Stimulated activated CD8-positive, alpha-beta memory T cell treated with anti-CD3 and anti-CD28 coated beads, Interleukin-4, amount 100 ng/mL, for 48 hours (primary cell): ENCODE measurements at places on chromosomes 16 and 17.

DNA sequence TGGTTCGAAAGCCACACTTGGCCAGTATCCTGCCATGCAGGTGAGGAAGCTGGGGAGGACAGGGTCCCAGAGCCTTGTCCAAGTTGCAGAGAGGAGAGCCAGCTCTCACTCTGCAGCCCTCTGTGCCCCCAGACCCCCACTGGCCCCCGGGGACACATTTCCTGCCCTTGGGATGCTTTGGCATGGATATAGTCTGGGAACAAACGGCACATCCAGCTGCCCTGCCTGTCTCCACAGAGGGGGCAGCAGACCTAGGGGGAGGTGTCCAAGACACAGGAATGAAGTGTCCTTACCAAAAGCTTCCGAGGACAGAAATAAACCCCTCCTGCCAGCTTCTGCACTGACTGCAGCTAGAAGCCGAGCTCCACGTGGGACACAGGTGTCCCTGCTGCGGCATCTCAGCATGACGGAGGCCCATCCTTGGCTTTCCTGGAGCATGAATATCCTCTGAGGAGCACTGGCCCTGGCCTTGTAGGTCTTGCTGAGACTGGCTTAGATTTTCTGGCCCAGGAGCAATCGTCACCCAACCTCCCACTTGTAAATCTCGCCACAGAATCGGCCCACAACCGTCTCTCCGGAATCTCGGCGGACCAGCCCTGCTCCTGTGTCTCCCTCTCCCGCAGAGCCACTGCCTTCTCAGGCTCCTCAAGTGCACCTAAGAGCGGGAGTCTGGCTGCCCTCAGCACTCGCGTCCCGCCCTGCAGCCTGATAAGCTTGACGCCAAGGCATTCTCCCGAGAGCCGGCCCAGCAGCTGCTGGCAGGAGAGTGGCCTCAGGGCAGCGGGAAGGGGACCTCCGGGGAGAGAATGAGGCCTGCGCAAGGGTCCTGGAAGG lies 1.1 kb upstream of the CAPN15 start:
- DNase-seq: peak; percentile 47

GRCh38 chr17:1040216-1040600 lies 43.3 kb downstream of the TIMM22 start:
- DNase-seq: no peak

DNA sequence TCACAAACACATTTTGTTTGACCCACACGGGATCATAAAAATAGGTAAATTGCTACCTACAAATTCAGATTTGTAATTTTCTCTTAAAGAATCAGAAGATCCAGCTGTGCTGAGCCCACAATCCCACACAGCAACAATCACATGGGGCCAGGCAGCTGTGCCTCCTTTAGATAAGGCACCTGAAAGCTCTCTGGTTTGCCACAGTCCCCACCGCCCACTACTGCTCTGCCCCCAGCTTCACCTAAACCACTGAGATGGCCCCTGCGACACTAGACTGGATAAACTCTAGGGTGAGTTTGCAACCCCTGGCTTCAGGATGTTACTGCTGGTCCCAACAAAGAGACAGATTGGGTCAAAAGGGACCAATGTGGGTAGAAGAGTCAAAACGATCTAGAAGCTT lies 96.8 kb downstream of the GSG1L start:
- no peak for DNase-seq

DNA sequence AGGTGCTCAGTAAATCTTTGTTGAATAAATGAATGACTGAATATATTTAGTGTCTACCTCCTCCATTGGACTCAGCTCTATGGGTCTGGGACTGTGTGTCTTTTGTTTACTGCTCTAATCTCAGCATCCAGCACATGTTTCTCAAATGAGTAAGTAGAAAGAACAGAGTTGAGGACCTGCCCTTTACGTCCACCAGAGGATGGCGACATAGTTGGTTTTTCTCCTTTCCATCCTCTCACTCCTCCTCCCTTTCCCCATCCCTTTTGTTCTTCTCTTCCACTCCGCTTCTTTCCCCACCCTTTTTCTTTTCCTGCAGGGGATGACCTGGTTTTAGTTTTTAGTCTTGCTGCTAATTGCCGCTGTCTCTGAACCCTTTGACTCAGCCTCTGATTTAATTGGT lies 12.1 kb upstream of the CHP2 start:
- DNase-seq: no peak

DNA sequence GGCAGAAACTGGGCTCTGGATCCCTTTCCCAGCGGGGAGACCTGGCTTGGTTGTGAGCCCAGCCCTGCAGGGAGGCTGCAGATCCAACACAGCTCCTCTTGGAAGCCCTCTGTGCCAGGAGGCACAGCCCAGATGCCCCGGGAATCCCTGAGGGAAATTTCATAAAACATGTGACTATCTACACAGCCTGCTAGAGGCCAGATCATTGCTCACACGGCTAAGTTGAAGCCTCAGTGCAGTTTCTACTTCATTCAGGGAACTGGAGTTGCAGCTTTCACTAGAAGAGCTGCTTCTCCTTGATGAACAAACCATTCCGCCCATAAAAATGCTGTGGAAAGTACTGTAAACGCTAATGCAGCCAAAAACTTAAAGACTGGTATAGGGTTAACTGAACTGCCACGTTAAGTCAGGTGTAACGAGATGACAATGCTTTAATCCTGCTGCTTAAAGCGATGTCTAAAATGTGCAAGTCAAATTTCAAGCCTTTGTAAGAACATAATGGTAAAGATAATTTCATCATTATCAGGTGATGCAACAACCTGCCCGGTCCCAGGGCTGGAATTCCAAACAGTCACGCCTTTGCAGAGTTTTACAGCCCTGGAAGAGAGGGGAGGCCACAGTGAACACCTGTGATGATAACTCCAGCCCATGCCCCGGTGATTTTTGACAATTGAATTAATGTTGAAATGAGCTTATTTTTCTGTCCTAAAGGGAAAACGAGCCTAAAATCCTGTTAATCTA lies 172.5 kb downstream of the ZFHX3 start:
- no peak for DNase-seq

- no peak for DNase-seq
Observed at GRCh38 chr17:29682054-29682453, 59.3 kb upstream of the CORO6 start.

- DNase-seq: no peak
Observed at GRCh38 chr17:64261417-64262145, 1.5 kb downstream of the TEX2 start.

GRCh38 chr17:11901931-11902330 lies 95.3 kb downstream of the ZNF18 start:
- DNase-seq: no peak

- no peak for DNase-seq
Observed at GRCh38 chr16:80063031-80063712, 462.6 kb upstream of the MAF start.

GRCh38 chr17:78745407-78746088 lies 36.5 kb downstream of the CYTH1 start:
- DNase-seq: peak; percentile 63

- no peak for DNase-seq
Observed at GRCh38 chr16:19657831-19658230, 60.2 kb downstream of the KNOP1 start.

DNA sequence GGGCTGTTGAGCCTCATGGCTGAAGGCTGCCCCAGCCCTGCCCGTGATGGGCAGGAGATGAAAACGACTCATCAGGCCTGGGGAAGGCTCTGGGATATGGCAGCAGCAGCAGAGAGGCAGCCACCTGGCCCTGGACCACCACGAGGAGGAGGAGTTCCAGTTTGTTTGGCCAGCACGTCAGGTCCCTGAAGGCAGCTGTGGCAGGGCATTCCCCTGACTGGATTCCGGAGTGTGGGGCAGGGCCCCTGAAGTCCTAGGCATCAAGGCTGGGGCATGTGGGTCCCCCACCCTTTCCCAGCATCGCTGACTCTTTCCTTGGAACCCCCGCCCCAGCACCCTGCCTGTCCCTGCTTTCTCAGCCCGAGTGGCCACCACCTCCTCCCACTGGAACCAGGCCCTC lies 197.4 kb downstream of the ZNF423 start:
- DNase-seq: no peak

DNA sequence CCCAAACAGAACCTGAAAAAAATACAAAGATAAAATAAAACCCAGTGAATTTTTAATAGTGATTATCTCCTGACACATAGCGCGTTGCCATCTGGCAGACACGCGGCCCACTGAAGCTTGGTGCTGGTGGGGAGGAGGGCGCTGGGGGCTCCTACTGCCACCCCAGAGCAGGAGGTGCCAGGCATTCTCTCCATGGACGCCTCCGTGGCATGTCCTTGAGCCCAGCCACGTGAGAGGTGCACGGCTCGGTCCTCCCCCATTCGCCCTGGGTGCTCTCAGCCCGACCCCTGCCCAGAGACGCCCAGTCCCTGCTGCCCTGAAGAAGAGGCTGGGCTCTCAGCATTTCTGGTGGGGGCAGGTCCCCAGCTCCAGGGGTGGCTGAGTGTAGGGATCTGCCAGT lies 142.2 kb upstream of the GSE1 start:
- no peak for DNase-seq

DNA sequence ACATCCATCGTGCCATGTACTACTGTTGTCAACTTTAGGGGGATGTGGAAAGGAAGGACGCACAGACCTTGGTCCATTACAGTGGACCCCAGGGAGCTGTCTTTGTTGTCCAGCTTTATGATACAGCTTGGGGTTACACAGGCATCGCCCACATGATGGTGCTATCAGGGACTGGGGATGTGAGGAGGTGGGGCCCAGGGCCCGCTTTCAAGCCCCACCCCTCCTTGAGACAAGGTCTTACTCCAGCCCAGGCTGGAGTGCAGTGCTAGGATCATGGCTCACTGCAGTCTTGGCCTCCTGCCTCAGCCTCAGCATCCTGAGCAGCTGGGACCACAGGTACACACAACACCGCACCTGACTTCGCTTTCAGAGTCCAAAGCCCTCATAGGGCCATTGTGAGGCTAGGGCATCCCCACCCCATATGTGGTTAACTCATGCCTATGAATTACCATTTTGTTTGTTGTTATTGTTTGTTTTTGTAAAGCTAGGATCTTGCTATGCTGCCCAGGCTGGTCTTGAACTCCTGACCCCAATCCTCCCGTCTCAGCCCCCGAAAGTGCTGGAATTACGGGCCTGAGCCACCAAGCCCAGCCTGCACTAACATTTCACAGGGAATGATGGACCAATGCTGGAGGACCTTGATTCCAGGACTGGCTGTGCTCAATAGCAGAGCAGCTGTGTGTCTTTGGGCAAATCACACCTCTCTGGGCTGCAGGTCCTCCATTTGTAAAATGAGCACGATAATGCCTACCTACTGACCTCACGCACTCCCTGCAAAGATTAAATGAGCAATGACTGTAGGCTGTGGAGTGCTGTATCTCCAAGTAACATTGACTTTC lies 17.2 kb downstream of the ST3GAL2 start:
- no peak for DNase-seq

DNA sequence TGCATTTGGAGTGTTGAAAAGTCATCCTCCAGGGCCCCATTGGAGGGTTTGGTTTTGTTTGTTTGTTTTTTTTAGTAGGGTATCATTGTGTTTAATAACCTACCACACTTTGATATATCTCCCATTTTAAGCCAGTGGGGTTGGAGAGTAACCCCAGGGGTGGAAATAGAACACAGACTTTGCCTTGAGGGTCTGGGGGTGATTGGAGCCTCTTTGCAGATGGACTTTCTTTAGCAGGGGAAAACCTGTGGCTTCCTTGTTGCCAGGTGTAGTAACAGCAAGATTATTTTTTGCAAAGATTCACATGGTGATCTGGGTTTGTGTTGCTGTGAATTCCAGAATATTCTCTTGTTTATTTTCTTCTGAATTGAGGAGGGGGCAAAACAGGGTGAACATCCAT lies 1.5 kb downstream of the ABCC1 start:
- DNase-seq: no peak

DNA sequence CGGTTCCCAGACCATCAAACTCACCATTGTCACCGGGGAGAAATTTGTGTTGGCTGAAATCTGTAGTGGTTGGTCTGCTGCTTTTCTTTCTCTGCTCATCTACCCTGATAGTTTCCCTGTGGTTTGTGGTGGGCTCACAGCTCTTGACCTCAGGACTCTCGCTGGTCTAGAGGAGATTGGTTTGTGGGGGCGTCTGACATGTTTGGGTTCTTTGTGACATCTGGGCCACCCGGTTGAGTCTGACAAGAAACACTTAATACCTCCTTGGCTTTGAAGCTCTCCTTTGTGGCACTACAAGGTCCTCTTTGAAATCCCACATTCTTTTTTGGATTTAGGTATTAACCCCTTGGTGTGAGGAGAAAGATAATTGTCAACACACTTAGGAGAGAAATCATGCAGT lies 662.0 kb downstream of the WWOX start:
- peak; percentile 62 for DNase-seq

DNA sequence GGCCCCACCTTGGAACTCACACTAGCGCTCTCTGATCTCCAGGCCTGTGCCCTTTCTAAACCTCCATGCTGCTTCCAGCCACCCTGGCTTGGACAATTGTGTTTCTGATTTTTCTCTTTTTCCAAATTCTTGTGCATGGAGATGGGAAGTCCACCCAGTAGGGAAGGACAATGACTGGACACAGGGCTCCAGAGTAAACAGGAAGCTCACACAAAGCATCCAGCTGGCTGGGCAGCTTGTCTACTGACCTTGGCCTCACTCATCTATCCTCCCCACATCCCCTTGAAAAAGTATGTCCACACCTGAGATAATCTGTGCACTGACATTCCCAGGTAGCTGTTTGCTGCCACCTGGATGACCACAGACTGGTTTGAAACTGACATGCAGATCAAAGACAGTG lies 331.2 kb upstream of the MAF start:
- DNase-seq: no peak

DNA sequence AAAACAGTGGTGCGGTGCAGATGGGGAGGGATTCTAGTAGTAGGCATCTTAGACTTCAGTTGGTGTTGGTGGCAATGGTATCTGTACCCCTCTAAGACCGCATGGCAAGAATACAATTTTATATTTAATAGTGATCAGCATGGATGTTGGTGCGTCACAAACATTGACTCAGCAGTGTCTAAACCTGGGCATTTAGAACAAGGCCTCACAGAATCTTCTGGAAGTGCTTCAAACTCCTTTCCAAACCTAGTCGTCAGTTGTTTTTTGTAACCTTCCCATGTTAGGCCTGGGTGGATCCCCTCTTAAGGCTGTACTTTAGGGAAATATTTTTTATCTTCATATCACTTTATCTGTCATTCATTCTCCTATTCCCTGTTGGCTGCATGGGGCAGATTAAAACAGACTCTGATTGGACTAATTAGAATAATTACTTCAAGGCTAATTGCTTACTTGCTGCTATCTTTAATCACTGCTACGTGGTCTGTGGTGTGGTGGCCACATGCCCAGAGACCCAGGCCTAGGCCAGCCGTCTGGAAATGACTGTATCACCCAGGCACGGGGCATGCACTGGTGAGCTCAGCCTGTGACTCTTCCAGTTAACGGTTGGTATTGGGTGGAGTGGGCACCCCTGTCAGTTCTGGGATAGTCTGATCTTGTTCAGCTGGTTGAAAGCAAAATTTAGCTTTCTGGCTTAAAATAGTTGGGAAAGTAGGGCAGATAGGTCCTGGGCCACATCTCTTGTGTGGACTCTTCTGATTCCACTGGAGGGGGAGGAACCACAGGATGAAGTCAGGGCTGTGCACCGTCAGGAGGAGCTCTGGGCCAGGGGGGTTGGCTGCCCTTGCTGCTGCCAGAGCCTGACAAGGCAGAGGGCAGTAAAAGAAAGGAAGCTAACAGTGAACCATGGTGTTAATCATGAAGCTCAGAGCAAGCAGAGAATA lies 4.5 kb downstream of the ALKBH5 start:
- DNase-seq: peak; percentile 55
